ENCODE measurements at places on chromosomes 1 and 21.
A peak's percentile ranks its signal among the peaks of the same experiment; 100 is the strongest.

GRCh38 chr1:201226859-201227488, 36.4 kb downstream of the IGFN1 start:
- DNase-seq = no peak

GRCh38 chr1:57400048-57400447, 23.8 kb downstream of the DAB1 start:
- DNase-seq = no peak

DNA sequence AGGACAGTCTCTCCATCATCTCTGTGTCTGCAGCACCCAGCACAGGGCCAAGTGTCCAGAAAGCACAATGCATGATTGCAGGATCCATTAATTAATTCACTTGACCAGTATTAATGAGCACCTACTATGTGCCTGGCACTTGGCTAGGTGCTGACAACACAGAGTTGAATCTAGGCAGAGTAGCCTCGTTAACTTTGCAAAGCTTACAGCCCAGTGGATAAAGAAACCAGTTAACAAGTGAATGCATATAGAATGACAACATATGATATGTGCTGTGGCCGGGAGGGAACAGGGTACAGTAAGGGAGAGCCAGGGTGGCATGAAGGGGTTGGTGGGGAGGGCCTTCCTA, 10.9 kb downstream of the SLC1A7 start:
- DNase-seq = no peak

- DNase-seq = no peak
Measured at GRCh38 chr1:64663668-64664067, 81.2 kb upstream of the RAVER2 start.

DNA sequence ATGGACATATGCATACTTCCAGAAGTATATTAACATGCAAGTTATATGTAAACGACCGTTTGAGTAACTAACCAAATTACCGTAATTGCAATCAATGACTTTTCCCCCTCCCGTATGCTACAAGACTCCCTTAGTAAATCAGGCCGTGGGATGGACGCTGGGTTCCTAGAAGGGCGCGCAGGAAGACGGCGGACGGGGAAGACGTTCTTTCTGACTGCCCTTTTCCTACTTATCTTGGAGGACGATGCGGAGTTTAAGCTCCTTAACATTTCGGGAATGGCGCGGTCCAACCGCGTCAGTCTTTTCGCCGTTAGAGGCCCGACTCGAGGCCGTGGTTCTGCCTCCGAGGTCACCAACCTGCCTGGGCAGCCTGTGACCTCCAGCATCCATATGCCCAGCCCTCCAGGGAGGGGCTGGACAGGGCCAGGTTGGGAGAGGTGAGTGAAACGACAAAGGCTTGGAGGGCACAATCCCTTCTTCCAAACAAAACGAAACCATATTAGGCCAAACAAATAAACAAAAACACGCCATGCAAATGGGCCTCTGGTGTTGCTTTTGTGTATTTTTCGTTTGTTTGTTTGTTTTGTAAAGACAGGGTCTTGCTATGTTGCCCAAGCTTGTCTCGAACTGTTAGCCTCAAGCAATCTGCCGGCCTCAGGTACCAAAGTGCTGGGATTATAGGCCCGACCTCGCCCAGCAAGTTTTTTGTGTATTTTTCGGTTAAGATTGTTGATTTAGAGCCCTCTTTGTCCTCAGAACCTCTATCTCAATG, 873 bp upstream of the PI4KB start:
- no peak for DNase-seq

GRCh38 chr1:31776032-31776431, 11.9 kb upstream of the ADGRB2 start:
- DNase-seq = no peak

- no peak for DNase-seq
Measured at GRCh38 chr1:5945445-5945844, 46.8 kb downstream of the NPHP4 start.

DNA sequence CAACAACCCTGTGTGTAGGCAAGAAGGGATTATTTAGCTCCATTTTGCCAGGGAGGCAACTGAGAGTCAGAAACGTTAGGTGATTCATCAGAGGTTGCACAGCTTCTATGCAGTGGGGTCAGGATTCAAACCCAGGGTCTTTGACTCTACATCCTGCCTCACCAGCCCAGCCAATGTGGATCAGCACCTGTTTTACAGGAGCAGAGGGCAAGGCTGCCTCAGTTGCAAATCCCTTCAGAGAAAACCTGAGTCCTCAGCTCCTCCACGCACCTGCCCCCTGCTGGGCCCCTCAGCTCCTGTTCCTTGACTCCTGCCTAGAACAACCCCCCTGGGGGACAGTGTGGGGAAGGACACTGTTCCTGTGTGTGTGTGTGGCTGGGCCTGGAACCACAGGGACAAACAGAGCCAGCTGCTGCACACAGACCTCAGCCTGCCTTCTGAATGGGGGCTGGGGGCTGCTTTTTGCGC, 61.6 kb downstream of the LRRN2 start:
- no peak for DNase-seq

DNA sequence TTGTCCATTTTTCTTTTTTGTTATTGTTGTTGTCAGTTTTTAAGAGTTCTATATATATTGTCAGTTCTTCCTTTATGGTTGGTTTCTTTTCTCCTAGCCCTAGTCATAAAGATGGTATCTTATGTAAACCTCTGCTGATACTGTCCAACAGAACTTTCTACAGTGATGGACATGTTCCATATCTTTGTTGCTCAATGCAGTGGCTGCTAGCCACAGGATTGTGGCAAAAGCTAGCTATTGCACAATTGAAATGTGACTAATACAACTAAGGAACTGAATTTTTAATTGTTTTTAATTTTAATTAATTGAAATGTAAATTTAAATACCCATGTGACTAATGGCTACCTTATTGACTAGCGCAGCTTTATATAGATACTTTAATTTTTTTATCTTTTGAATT, 411.8 kb upstream of the PTBP2 start:
- DNase-seq = no peak

DNA sequence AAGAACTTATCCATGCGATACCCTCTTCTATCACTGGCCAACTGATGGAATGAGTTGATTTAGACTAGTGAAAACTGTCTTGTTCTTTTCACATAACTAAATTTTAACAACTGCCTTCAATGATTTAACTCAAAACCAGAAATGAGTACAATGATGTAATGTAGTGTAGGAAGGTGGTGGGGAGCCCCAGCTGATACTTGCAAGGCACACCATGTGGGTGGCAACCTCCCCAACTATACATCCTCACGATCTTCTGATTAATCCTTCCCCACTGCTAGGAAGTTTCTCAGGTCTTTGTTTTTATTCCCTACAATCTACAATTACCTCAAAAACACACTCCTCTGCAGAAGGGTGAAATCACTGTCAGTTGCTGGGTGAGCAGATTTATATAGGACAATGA, 100.7 kb downstream of the KCTD3 start:
- DNase-seq = no peak

DNA sequence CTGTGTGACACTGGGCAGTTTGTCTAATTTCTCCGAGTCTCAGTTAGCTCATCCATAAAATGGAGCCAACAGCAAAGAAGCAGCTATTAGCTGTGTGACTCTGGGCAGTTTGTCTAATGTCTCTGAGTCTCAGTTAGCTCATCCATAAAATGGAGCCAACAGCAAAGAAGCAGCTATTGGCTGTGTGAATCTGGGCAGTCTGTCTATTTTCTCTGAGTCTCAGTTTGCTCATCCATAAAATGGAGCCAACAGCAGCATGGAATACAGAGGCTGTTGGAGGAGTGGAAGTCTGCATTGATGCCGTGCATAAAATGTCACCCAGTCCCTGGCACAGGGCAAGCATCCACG, 297.0 kb upstream of the VAMP3 start:
- no peak for DNase-seq

GRCh38 chr1:223161321-223161720, 18.3 kb upstream of the TLR5 start:
- no peak for DNase-seq

DNA sequence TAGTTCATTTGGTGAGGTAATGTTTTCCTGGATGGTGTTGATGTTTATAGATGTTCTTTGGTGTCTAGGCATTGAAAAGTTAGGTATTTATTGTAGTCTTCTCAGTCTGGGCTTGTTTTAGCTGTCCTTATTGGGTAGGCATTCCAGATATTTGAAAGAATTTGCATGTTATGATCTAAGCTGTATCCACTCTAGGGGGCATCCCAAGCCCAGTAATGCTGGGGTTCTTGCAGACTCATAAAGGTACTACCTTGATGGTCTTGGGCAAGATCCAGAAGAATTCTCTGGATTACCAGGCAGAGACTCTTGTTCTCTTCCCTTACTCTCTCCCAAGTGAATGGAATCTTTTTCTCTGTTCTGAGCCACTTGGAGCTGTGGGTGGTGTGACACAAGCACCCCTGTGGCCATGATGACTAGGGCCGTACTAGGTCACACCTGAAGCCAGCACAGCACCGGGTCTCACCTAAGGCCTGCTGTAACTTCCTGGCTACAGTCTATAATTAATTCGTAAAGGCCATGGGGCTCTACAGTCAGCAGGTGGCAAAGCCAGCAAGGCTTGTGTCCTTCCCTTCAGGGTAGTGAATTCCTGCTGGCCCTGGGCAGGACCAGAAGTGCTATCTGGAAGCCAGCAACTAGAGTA, 74.8 kb upstream of the PDE4B start:
- no peak for DNase-seq

DNA sequence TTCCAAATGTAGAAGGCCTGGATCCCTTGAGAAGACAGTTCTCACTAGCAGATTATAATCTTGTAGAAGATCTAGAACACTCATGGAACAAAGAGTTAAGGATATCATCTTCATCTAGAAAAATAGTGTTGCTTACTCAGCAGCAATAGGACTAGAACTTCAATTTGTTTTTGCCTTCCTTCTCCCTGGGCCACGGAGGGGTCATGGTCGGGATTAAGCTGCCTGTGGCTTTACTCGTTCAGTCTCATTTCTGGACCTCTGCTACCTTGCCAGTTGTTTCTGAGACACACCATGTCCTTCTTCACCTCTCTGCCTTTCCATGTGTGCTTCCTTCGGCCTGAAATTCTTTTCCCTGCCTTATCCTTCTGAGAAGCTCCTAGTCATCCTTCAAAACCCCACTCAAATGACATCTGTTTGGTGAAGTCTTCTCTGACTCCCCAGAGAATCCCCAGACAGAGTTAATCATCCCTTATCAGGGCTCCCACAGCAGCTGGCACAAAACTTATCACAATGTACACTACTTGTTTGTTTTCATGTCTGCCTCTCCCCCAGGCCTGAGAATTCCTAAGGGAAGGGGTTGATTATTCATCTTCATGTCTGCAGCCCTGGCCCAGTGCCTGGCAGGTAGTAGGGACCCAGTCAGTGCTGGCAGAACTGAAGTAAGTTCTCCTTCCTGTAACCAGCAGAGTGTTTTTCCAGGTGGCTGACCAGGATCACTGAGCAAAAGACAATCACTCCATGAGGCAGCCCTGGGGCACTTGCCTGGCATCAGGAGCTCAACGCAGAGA, 15.5 kb upstream of the SNX27 start:
- peak; percentile 72 for DNase-seq

GRCh38 chr1:198291036-198291435, 134.2 kb downstream of the NEK7 start:
- no peak for DNase-seq

DNA sequence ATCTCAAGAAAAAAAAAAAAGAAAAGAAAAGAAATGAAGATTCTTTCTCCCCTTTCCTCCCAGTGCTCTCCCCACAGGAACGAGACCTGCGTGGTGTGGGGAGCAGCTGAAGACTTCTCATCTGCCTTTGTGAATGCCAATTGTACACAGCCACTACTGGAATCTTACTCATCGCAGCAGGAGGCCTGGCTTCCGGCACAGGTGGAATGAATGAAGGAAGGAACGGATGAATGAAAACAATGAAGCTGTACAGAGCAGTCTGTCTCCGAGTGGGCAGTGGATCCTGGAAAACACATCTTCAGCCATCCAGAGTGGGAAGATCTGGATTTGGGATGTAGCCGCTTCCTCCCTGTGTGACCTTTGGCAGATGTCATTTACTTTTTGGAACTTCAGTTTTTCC, 64.9 kb downstream of the RUNX3 start:
- no peak for DNase-seq

GRCh38 chr1:214445199-214445598, 106.2 kb downstream of the PTPN14 start:
- peak; percentile 64 for DNase-seq

DNA sequence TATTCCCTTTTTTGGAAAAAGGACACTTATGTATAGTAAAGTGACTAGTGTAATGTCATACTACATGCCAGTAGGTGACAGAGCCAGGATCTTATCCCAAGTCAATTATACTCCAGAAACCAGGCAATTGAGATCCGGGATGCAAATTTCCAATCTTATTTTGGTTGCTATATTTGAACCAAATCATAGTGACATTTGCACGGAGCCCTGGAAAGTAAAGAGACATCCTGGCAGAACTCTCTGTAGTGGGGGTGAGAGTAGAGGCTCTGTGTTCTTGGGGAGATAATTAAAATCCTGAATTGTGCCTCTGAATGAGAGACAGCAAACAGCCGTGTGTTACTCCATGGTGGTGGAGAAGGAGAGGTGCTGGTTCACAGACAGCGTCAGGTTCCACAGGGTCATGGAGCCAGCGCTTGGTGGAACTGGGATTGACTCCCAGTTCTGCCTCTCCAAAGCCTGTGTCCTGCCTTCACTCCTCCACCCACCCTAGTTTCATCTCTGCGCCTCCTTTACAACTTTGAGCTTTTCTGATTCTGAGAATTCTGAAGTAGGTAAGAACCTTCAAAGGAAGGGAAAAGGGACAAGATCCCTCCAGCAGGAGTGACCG, 432.3 kb downstream of the PTPRU start:
- no peak for DNase-seq

GRCh38 chr1:20792196-20792595, 5.1 kb upstream of the HP1BP3 start:
- no peak for DNase-seq

- DNase-seq = no peak
Measured at GRCh38 chr21:32389337-32390015, 3.3 kb downstream of the URB1 start.

DNA sequence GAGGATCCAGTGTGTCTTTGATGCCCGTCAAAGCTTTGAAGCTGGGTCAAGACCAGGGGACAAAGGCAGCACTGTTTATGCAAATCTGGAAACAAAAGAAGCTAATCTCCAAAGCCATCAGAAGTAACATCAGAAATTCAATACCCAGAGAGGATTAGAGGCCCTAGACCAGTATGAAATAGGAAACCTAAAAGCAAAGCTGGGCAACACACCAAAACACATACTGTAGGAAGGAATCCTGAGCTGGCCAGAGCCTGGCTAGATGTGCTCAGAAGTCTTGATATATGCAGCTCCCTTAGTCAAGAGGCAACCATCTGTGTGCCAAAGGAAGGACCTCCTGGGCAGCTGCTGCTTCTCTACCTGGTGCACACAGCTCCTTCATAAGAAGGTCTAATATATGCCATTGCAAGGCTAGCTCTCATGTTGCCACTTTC, 12.3 kb downstream of the COLGALT2 start:
- peak; percentile 73 for DNase-seq

GRCh38 chr1:32273391-32274208, 18.3 kb upstream of the HDAC1 start:
- peak; percentile 79 for DNase-seq

DNA sequence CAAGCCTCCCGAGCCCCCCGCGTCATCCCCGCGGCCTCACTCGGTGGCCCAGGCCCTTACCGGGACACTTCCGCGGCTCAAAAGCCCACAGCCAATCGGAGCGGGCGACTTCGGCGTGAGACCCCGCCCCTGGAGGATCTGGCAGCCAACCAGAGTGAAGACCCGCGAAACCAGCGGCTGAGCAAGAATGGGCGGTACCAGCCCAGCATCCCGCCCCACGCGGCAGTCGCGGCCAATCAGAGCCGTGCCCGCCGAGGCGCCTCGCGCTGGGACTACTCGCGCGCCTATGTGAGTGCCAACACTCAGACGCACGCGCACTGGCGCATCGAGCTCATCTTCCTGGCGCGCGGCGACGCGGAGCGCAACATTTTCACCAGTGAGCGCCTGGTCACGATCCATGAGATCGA, 22.5 kb downstream of the DISP3 start:
- DNase-seq = no peak

- DNase-seq = no peak
Measured at GRCh38 chr1:47849005-47849521, 148.1 kb downstream of the TRABD2B start.

All from PC-9 (cell line).